Ecto neural progenitor cell (in vitro differentiated cells): ENCODE measurements at places on chromosomes 2 and 18.

GRCh38 chr2:30437809-30438548, 9.1 kb upstream of the LCLAT1 start:
- DNase-seq: no peak

GRCh38 chr2:135590619-135591260, 59.5 kb downstream of the R3HDM1 start:
- no peak for DNase-seq

GRCh38 chr18:76370686-76371085, 124.4 kb downstream of the ZNF516 start:
- no peak for DNase-seq

- peak; percentile 98 for DNase-seq
These were observed at the start of gene POU3F3 for GRCh38 chr2:104853534-104854497. TSS of gene POU3F3 (plus strand) at chr2:104854115. CDS start at chr2:104855511, 1,396 bp downstream.

- peak; percentile 63 for DNase-seq
These were observed 267.4 kb downstream of the PHLPP1 start for GRCh38 chr18:62982600-62983251.

DNA sequence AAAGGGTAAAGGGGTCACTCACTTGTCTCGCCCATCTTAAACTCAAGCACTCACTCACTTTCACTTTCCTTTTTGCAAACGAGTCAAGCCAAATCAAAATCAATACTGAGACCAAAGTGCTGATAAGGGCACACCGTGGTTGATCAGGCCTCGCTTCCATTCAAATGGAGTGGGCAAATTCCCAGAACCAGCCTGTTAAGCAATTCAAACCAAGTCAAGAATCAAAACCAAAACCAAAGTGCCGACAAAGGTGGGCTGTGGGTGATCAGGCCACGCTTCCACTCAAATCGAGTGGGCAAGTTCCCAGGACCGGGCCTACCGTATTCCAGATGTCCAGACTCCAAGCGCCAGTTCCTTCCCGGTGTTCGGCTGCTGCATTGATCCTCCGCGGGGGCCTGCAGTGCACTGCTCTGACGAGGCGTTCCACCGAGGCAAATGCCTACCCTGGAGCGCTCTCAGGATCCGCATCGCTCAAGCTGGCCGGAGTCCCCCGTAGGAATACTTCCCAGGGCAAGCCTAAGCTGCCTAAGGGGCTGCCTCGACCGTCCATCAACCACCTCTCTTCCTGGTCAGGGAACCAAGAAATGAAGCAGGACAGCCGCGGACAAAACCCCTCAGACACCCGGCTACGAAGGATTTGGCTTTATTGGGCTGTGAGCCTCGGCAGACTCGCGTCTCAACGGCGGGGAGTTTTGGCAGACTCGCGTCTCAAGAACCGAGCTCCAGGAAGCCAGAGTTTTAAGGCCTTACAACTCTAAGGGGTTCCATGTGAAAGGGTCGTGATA, 89.9 kb upstream of the SLC1A4 start:
- no peak for DNase-seq

GRCh38 chr2:191105082-191105481, 45.7 kb downstream of the STAT4 start:
- no peak for DNase-seq

GRCh38 chr2:106062627-106063026, 131.5 kb downstream of the UXS1 start:
- no peak for DNase-seq

DNA sequence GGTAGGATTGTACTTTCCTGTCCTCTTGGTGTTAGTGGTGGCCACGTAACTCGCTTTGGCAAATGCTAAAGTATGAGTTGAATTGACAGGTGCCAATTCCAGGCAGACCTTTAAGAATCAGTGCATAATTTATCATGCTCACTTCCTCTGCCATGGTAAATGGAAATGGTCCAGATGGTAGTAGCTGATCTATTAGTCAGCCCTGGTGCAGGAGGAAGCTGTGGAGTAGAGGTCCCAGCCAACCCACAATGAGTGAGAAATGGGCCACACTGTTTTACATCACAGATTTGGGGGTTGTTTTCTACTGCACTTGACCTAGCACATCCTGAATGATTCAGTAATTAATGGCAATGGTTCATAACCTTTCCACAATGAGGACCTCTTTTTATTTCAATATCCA, 104.4 kb downstream of the RGPD3 start:
- DNase-seq: no peak

GRCh38 chr2:9814129-9814868, 29.0 kb upstream of the TAF1B start:
- peak; percentile 55 for DNase-seq

DNA sequence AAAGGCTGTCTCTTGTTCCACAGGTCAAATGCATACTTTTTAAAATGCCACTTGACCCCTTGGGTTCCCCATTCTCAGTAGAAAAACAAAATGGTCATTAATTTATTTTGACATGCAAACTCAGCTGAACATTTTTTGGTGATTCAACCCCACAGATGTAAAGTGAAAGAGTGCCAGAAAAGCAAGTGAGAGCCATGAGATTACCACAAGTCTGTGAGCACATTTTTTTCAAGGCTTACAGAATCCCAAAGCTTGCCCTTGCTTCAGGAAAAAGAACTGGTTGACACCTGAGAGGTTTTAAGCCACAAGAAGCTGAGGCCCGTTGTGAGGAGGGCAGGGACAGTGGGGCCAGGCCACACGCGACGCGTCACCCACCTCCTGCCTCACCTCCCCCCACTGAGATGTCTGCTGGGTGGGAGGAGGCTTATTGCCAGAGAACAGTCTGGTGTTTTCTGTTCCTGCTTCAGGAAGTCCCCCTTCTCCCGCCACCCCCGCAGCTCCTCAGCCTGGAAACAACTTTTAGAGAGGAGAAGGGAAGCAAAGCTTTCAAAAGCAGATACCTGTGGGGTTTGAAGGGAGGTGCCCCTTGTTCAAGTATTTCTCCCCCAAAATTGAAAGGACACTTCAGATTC, 70.4 kb upstream of the CYP1B1 start:
- DNase-seq: no peak

DNA sequence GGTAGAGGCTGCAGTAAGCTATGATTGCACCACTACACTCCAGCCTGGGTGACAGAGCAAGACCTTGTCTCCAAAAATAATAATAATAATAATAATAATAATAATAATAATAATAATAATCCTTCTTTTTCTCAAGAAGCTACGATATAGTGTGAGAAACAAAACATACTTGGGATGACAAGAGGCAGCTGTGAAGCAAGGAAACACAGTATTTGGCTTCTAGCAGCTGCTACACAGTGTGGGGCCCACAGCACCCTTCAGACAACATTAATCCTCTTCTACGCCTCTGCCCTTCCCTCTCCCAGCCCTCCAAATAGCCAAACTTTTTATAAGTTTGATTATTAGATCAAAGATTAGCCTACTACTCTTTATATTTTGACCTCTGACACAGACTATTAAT, 62.2 kb downstream of the MYOM1 start:
- no peak for DNase-seq

DNA sequence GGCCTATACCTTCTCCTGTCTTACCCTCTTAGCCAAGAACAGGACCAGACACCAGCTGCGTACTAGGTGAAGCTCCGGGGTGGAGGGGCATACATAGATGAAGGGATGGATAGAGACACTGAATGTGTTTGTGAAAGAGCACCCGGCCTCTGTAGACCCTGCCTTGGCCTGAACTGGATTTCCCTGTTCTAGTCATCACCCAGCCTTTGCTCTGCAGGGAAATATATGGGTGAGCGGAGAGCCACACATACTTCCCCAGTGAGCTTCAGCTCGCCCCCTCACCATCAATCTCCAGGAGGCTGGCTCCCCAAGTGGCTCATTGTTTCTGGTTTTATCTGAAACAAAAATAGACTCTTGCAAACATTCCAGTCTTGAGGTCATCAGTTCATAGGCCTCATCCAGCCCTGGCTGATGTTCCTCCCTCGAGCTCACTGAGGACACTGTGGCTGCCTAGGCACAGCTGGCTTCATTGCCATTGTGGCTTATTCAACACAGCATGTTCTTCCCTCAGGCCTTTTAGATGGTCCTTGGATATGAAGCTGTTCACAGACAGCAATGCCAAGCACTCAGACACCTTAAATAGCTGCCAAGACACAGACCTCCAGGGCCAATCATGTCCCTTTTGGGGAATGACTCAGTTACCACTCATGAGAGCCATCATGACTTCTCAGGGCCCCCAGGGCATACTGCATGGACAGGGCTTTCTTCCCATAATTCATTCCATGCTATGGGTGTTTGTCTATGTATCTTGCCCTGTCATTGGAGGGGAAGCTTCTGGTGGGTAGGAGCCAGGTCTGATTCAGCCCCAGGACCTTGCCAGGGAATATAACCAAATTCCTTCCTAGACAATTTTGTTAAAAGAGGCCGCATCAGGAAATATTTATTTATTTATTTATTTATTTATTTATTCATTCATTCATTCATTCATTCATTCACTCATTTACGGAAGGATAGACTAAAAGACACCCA, 82.4 kb downstream of the TTC32 start:
- DNase-seq: peak; percentile 19

DNA sequence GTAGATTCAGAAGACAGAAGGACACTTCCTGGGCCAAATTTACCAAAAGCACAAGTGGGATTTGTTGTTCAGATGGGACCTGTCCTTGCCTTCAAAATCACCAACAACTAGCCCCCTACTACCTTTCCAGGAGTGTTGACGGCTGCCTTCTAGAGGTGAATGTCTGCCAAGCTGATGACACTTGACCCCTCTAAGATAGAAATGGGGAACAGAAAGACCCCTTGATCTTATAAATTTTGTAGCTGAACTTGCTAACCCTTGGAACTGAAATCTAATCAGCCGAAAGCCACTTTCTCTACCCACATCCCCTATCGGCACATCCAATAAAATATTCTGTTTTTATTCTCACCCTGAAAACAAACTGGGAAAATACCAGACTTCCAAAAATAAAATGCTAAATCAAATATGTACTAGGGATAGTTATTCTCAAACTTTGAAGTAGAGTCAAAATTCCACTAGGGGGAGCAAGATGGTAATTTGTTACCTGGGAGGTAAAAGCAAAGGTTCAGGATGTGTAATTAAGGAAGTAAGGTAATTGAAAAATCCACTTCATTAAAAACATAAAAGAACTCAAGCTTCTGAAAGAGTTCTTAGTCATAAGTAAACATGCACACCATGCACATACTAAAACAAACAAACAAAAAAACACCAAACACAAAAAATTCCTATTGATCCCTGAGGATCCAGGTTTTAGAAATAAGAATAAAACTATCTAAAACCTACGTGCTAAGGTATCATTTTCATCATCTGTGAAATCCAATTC, 119.2 kb downstream of the ANKRD44 start:
- no peak for DNase-seq

DNA sequence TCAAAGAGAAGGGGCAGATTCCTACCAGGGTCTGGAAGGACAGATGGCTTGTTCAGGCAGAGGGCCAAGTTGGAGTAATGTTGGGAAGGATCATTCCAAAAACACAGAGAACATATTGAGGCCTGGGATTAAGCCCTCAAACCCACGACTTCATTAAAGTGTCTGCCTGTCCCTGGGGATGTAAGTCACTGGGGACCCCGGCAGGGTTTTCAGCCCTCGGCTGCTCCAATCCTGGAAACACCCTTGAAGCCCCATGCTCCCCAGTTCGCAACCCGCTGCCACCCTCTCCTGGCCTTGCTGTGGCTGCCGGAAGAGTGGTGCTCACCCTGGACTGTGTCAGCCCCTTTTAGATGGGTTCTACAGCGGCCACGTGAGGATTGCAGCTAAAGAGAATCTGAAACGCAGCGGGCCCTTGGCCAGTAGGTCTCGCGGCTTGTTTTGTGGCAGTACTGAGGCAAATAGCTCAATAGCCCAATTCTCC, 79.9 kb downstream of the EPAS1 start:
- peak; percentile 33 for DNase-seq

- peak; percentile 38 for DNase-seq
These were observed 125.6 kb upstream of the HS6ST1 start for GRCh38 chr2:128444121-128444771.

GRCh38 chr2:145860083-145860482, 1340.2 kb upstream of the ZEB2 start:
- no peak for DNase-seq

DNA sequence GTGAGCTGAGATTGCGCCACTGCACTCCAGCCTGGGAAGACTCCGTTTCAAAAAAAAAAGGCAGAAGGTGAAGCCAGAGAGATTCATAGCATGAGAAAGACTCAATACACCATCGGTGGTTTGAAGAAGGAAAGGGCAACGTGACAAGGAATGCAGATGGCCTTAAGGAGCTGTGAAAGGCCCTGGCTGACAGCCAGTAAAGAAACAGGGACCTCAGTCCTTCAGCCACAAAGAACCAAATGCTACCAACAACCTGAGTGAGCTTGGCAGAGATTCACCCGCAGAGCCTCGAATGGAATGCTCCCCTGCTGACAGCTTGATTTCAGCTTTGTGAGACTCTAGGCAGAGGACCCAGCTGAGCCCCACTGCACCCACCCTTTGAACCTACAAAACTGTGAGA, 154.9 kb upstream of the NDUFV2 start:
- no peak for DNase-seq

DNA sequence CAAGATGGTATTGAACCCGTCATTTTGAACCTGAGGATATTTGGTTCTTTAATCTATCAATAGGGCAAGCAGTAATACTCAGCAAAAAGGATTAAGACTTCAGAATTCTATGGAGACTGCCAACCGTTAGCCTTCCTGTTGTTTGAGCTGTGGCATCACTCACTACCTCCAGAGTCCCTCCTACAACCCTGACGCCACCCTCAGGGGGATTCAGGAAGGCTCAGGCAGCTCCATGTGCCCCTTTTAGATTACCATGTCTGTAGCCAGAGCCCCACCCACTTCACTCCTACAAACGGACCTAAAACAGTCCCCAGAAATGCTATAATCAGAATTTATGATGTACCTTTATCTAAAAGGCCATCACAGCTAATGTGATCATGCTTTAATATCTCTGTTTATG, 172.9 kb downstream of the EPHA4 start:
- DNase-seq: no peak

- no peak for DNase-seq
These were observed 32.8 kb downstream of the MYOM1 start for GRCh38 chr18:3186678-3187658.

GRCh38 chr2:235230821-235231601, 262.8 kb upstream of the AGAP1 start:
- no peak for DNase-seq

DNA sequence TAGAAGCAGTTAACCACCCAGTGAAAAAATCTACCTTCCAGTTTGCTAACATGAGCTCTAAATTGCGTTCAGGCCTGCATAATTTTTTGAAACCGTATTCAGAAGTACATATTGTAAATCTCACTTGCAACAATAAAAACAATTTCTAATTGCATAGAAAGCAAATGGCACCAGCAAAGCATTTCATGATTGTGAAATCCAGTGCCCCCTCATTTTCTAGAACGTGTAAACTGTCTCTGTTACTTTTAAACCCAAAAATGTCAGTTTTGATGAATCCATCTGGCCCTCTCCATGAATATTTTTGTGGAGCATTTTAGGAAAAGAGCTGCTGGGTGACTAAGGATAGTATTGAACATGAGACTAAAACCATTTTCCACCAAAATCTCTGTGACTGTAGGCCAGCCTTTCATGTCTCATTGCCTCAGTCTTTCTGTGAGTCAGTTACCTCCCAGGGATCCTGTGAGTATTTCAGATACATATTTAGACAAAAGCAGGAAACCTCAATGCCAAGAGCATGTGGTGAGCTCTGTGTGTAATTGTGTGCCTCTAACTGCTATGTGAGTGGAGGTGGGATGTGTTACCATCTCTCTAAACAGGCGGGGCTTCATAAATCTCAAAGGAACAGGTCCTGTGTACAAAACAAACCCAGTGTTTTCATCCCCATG, 477.8 kb upstream of the DCC start:
- DNase-seq: no peak

GRCh38 chr18:35949090-35949489, 23.4 kb upstream of the RMP24 start:
- DNase-seq: no peak

GRCh38 chr2:83071914-83072313, 1387.2 kb downstream of the SUCLG1 start:
- DNase-seq: no peak

- DNase-seq: no peak
These were observed 202.2 kb downstream of the PDE1A start for GRCh38 chr2:182224669-182225068.
